ENCODE measurements at places on chromosomes 11 and 22.
A peak's percentile ranks its signal among the peaks of the same experiment; 100 is the strongest.

GRCh38 chr11:70751142-70751734, 352.9 kb downstream of the CTTN start:
- no peak for DNase-seq

- DNase-seq, result peak; percentile 76
Measured at GRCh38 chr22:19121631-19122142, 525 bp downstream of the DGCR2 start.

GRCh38 chr11:45470151-45470793, 184.1 kb upstream of the SYT13 start:
- DNase-seq, result no peak

DNA sequence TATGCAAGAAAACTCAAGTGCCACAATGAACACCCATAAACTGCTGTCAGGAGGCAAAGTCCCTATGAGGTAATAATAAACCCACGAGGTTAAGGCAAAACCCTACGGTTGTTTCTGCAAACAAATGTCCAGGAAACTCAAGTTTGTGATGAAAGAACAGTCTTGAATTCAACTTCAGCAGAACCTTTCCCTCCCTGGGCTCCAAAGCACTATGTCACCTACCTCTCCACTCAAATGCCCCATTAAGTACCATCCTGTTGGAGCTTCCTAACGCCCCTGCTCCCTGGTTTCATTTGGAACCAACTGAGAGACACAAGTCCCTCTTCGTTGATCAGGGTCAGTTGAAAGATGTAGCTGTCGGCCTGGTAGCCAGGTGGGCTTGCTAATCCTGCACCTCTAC, 2.6 kb upstream of the C11orf91 start:
- no peak for DNase-seq

GRCh38 chr11:100719809-100720221, 32.7 kb downstream of the ARHGAP42 start:
- DNase-seq, result no peak

GRCh38 chr22:22378446-22379415, 129.8 kb downstream of the ZNF280B start:
- DNase-seq, result no peak

GRCh38 chr22:38176170-38176741, 5.4 kb downstream of the PLA2G6 start:
- DNase-seq, result no peak

GRCh38 chr11:130433357-130433756, 4.9 kb upstream of the ADAMTS8 start:
- no peak for DNase-seq

- DNase-seq, result no peak
Measured at GRCh38 chr22:31973739-31974138, 29.4 kb downstream of the YWHAH start.

DNA sequence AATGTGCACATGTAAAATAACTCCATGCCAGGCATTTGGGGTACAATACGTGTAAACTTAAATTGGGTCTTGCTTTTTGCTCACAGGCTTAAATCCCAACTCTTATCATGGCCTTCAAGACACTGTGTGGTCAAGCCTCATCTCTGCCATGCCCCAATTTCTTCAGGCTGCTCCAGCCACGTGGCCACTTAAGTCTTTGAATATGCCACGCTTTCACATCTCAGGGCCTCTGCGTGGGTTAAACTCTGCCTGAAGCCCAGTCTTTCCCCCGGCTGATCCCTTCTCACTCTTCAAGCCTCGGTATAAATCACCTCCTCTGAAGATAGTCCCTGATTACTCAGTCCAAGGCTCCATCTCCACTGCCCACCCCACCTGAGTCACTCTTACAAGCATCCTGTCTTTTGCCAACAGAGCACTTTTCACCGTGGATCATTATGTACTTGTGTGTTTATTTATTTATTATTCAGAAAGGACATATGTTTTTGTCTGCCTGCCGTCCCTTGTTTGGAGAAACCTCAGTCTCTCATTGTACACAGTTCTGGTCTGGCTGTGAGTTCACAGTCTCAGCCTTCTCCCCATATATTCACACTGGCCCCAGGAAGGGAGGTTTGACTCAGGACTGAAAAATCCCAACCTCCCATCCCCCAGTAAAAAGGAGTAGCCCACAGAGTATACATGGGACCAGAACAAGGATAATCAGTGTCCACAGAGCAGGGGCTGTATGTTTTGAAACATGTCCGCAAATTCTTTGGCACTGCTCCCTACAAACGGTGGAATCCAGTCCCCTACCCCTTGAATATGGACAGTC, 344.7 kb downstream of the MN1 start:
- no peak for DNase-seq

DNA sequence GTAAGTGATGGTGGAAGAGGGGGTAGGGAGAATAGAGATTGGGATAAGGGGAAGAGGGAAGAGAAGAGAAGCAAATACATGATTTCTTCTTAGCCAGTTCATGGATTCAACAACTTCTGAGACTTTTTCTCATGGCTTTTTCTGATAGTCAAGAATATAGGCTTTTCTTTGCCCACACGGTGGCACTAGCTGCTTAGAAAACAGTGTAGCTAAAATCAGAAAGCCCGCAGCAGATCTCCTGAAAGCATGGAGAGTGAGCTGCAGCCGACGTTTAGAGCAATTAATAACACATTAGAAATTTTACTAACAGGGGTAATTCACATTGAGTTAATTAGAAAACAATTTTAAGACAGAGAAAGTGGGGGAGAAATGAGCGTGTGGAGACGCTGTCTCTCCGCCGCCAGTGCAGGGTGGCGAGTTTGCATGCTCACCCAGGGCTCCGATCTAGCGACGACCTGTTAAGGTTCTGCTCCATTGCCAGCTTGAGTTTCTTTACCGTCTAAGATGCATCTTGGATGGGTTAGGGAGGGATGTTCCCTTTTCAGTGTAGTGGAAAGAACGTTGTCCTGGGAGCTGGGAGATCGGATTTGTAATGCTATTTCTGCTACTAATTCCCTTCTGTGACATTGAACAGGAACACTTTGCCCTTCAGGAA, 3.3 kb upstream of the RAG1 start:
- DNase-seq, result peak; percentile 73

GRCh38 chr22:48828688-48829087, 999.0 kb downstream of the BRD1 start:
- DNase-seq, result no peak

- DNase-seq, result no peak
Measured at GRCh38 chr11:59812220-59812619, 1.6 kb upstream of the MRPL16 start.

DNA sequence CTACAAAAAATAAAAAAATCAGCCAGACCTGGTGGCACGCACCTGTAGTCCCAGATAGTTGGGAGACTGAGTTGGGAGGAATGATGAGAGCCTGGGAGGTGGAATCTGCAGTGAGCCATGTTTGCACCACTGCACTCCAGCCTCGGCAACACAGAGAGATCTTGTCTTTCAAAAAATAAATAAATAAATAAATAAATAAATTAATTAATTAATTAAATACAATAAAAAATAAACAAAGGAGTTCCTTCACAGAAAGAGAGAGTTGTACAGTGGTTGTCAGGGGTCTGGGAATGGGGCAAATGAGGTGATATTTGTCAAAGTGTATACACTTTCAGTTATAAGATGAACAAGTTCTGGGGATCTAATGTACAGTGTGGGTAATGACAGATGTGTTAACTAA, 49.8 kb upstream of the GAB2 start:
- DNase-seq, result no peak

GRCh38 chr11:36365907-36366306, 69.8 kb downstream of the PRR5L start:
- no peak for DNase-seq

GRCh38 chr11:77188633-77189491, 60.8 kb downstream of the MYO7A start:
- no peak for DNase-seq

All from right kidney (tissue), 9 donors.